Foreskin fibroblast (primary cell): ENCODE measurements at places on chromosomes 16 and 17.

- DNase-seq, result no peak
Measured at GRCh38 chr17:80650751-80651518, 106.3 kb downstream of the RPTOR start.

DNA sequence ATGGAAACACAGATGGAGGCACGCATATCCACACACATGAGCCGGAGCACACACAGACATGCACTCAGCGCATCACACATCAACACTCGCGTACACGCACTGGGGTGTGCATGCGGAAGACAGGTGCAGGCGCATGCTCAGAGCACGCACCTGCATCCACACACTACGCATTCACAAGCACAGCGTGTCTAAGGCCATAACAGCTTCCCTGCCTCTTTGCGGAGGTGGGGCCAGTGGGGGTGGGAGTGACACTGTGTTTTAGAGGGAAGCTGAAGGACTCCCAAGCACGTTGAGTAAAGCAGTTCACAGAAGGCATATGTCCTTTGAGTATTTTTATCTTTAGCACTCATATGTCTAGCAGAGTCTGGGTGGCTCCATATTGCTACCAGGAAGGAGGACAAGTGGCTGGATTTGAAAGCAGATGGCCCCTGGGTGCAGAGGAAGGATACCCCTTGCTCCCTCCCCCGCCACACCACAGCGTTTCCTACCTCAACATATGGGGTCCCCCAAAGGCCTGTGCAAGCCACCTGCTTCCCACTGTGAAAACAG, 68.6 kb upstream of the TOB1 start:
- DNase-seq, result no peak

DNA sequence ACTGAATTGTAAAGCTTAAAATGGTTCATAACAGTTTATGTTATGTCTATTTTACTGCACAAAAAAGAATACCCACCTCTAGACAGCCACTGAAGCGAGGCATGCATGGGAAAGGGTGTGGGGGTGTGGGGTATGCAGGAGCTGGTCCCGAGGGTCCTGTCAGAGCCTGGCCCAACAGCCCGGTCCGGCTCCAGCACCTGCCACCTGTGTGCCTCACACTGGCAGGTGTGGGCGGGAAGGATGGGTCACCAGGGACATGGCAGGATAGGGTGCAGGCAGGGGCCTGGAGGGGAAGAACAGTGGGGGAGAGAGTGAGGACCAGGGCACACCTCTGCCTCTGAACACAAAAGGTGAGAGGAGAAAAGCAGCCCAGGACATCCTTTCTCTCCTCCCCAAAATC, 22.8 kb upstream of the RASD1 start:
- DNase-seq, result no peak

GRCh38 chr16:84844049-84844350, 24.2 kb downstream of the CRISPLD2 start:
- DNase-seq, result no peak

DNA sequence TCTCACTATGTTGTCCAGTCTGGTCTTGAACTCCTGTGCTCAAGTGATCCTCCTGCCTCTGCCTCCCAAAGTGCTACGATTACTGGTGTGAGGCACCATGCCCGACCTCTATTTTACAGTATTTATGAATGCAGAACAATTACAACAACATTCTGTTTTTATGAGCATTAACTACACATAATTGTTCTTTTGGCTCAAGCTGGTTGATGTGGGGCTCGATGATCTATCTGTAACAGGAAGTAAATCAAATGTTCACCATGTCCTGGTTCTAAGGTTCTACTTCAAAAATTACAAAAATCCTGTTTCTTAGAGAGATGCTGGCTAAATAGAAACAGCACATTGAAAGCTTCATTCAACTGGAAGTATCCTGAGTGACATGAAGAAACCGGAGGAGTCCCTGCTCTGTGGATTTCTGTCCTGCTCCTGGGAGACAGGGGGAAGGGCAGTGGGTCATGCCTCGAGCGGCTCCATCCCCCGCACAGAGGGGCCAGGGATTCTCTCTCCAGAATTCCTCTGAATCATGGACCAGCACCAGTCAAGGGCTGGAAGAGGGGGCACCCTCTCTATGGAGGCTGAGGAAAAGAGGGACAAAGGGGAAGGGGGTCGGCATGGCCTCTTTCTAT, 31.5 kb downstream of the FA2H start:
- peak; percentile 29 for DNase-seq

GRCh38 chr16:427250-427649, 1.8 kb downstream of the RAB11FIP3 start:
- no peak for DNase-seq

GRCh38 chr16:64440421-64440831, 681.4 kb downstream of the CDH11 start:
- peak; percentile 94 for DNase-seq

DNA sequence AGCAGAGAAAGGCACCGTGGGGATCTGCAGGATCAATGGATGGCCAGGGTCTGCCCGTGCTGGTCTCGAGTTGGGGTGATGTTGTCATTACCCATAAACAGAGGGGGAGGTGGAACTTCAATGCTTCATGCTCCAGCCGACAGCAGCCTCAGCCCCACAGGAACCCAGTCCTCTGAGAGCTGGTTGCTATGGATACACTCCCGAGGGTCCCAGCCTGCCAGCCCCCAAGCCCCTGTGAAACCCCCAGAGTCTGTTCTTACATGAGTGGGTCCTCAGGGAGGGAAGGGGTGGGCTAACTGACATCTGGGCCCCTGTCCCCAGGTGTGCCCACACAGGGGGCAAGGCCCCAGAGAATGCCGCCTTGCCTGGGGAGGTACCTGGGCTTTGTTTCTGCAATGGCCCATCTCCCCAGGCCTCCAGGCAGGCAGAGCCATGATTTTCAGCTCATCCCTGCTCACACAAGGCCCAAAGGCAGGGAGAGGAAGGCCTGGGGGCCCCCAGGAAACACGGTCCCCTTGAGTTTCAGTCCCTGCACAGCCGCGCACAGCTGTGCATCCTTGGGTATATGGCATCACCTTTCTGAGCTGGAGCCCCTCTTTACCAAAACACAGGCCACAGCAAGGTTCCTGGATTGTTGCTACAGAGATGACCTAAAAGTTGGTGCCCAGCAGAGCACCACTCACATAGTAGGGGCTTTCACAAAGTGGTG, 223.7 kb downstream of the ZNF423 start:
- no peak for DNase-seq

- DNase-seq, result no peak
Measured at GRCh38 chr17:78714534-78714933, 67.5 kb downstream of the CYTH1 start.

DNA sequence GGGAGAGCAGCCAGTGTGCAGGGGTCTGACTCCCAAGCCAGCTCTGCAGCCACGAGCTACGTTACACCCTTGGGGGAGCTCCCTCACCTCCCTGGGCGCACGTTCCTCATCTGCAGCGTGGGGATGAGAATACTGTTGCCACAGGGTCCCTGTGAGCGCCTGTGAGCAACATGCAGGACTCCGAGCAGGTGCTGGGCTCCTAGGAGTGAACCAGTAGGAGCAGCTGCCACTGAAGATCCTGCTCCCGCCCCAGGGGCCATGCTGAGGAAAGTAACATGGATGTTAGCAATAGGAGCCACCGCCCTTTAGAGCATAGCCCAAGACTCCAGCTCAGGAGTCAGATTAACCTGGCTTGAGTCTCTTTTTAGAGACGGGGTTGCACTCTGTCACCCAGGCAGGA, 15.9 kb downstream of the DNAAF1 start:
- DNase-seq, result no peak

DNA sequence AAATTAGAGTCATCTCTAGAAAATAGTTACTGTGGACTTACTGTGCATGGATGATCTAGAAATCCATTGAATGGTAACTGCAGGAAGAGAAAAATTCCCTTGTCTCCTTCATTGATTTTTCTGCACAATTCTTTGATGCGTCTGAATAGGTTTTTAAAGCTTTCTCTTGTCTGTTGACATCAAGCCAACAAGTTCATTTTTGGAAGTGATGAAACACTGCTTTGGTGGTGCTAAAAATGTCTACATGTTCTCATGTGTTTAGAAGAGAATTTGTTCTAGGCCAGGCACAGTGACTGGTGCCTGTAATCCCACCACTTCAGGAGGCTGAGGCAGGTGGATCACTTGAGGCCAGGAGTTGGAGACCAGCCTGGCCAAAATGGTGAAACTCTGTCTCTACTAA, 57.1 kb upstream of the AXIN2 start:
- peak; percentile 3 for DNase-seq
